ENCODE measurements at places on chromosomes 12 and 14.

DNA sequence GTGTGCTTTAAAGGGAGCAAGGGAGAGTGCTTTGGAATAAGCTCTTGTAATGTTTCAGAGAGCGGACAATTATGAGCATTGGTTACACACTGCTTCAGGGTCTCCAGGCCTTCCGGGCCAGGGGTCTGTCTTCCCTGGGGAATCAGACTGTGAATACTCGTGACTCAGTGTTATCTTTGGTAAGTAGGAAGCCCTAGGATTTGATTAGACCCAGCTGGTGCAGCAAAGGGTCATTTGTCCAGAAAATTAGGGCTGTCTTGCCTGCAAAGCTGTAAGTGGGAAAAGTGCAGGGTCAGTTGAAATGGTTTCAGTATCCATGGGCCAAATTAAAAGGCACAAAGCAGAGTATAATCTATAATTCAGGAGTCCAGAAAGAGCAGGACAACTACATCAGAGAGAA, 475.6 kb downstream of the MED13L start:
- no peak for DNase-seq

DNA sequence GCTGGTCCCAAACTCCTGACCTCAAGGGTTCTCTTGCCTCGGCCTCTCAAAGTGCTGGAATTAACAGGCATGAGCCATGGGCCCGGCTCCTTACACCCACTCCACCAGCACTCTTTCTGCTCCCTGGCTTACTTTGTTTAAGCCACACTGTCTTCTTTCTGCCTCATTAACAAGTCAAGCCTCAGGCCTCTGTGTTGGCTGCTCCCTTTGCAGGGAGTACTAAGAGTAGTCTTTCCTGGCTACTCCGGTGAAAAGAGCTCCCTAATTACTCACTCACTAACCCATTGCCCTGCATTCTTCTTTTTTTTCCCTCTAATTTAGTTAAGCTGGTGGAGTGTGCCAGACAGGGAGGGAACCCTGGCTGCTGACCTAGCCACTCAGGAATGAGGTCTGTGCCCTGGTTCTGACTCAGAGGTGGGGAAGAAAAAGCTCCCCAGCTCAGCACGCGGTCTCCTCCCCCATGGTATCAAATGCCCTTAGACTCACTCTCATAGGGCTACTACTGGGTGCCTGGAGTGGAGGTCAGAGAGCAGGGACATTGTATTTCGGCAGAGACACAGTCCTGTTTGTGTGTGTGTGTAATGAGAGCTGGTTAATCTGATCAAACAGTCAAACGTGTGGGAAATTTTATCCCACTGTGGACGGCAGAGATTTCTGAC, 19.8 kb downstream of the GALNT6 start:
- no peak for DNase-seq

GRCh38 chr14:49934646-49935045, 41.8 kb downstream of the ARF6 start:
- no peak for DNase-seq

GRCh38 chr14:56633544-56633943, 53.9 kb downstream of the TMEM260 start:
- DNase-seq, result no peak

GRCh38 chr12:39619316-39619659, 315 bp downstream of the ABCD2 start:
- DNase-seq, result no peak

- no peak for DNase-seq
Measured at GRCh38 chr14:101226603-101227425, 323.3 kb upstream of the RTL1 start.

DNA sequence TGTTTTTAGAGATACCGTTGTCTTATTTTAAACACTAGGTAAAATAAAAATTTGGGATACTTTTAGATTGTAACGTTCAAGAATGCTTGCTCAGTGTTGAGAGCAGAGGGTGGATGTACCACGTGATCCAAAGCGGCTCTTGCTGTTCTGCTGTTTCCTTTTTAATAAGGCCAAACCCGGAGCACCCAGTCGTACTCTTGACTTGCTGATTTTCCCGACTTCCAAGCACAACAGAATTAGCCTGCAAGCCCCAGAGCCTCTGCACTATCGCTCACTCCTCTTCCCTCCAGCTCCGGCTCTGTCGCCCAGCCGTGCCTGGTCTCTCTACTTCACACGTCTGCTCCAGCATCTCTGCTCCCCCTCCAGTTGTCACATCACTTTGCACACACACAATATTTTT, 77.3 kb downstream of the EMP1 start:
- DNase-seq, result no peak

DNA sequence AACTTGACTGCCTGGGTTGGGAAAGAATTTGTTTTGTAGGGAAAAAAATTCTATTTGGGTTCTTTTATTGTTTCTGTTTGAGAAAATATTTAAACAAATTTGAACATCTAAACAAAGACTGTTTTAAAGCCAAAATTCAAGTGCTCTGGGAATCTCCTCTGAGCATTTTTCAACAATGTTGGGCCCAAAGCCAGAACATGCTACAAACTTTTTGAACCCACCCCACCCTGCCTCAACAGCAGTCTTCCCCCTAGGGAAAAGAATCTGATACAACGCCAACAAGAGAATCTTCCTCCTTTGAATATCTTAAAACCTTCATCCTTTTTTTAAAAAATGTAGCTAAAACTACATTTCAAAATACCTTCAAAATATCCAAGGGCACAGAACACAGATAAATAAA, 20.4 kb upstream of the NID2 start:
- no peak for DNase-seq

DNA sequence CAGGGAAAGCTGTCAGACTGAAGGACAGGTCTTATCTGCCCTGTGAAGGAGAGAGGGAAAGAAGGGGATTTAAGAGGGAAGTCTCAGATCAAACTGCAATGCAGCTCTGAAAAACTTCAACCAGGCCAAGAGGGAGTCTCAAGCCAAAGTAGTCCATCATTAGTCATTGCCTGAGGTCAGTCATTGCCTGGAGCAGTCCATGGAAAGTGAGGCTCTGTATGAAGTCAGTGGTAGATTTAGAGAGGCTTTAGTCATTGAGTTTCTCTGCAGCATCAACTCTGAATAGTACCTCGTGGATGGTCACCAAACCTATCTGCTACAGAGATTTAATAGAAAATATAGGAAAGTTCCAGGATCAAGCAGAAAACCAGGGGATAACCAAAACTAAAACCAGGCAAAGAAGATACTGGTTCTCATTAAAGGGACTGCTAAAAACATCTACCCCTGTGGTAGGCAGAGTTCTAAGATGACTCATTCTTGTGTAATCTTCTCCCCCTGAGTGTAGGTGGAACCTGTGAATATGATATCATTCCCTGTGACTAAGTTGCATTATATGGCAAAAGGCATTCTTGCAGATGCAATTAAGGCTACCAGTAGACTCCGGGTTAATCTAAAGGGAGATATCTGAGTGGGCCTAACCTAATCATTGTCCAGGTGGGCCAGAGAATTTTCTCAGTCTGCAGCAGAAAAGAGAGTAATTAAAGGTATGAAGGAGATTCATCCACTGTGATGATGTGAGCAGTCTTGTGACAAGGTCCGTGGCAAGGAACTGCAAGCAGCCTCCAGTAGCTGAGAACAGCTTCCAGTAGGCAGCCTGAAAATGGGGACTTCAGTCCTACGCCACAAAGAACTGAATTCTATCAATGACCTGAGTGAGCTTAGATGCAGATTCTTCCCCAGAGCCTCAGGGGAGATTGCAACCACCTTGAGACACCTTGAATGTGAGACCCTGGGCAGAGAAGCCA, 123.1 kb downstream of the GALC start:
- no peak for DNase-seq

DNA sequence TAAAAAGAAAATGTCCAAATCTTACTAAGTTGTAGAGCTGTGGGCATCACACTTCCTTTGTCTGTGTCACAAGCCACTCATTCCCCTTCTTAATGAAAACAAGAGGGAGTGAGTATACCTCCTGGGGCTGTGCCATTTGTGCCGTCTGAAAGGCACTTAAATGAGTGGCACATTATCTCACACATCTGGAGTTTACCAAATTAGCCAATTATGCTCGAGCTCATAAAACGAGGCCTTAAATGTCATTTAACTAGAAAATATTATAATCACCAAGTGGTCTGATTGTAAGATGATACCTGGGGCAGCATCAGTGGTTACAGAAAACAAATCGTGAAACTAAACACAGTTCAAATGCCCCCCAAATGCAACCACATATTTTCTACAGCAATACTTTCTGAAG, 146.1 kb downstream of the PAX9 start:
- no peak for DNase-seq

GRCh38 chr12:112792301-112792700, 753 bp downstream of the RPH3A start:
- DNase-seq, result no peak

DNA sequence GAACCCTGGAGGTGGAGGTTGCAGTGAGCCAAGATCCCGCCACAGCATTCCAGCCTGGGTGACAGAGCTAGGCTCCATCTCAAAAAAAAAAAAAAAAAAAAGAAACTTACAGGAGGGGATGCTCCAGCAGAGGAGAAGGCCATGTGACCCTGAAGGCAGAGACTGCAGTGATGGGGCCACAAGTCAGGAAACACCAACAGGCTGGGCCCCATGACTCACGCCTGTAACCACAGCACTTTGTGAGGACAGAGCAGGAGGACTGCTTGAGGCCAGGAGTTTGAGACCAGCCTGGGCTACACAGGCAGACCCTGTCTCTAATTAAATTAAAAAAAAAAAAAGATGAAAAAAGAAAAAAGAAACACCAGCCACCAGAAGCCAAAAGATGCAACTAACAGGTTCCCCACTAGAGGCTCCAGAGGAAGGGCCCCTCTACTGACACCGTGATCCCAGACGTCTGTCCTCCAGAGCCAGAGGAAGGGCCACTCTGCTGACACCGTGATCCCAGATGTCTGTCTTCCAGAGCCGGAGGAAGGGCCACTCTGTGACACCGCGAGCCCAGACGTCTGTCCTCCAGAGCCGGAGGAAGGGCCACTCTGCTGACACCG, 9.1 kb upstream of the GLT1D1 start:
- DNase-seq, result no peak

GRCh38 chr12:100718187-100718586, 76.4 kb upstream of the ANO4 start:
- no peak for DNase-seq

GRCh38 chr12:50211392-50212070, 44.4 kb upstream of the CERS5 start:
- no peak for DNase-seq

DNA sequence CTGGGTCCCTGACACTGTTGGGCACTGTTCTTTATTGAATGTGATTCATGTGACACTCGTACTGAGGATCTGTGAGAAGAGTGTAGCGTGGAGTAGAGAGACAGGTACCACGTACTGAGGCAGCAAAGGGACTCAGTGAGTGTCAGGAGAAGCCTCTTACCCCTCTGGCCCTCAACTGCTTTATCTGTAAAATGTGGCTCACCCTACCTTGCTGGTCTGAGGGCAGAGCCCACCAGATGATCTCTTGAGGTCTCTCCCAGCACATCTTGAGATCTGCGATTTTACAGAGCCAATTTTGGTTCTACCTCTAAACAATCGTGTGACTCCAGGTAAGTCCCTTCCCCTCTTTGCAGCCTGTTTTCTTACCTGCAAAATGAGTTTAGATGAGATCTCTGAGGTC, 3.1 kb downstream of the CEBPE start:
- no peak for DNase-seq

DNA sequence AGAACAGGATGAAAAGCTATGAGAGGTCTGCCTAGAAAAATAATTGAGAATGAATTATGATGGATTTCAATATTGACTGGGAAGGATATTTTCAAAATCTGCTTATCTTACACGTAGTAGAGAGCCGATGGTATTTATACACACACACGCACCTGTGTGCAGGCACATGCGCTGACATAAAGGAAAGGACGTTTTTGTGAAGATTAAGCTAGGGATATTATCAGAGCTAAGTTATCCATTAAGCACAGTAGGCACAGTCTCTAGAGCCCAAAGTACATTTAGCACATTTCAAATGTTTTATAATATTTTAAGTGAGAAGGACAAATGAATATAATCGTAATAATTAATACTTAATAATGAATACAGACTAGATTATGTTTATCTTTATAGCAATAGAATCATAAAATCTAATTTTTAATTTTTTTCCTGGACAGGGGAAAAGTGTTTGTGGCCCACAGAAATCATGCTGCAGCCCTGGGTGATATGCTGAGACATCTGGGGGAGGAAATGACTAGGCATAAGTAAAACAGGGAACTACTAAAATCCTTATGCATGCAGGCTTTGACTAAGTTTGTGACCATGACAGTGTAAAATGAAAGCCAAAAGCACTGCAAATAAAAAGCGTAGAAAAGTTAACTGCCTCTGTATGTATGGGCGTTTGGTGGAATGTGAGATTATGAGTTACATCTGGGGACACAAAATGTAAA, 146.1 kb downstream of the KITLG start:
- no peak for DNase-seq

- no peak for DNase-seq
Measured at GRCh38 chr14:61434311-61434710, 112.9 kb downstream of the PRKCH start.

DNA sequence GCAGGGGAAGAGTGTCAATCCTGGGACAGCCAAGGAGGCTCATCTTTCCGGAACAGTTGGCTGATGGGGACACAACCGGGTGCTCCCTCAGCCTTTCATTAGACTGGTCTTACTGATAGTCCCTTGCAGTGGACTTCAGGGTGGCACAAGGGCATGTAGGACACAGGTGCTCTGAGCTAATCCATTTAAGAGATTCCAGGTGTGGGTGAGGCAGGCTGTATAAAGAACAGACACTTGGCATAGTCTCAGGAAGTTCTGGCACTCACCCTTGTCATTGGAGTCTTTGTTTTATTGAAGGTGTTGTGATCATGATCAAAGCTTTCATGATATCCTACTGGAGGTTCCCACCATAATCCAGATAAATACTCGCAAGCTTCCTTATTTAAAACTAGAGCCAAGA, 341.6 kb downstream of the EMP1 start:
- DNase-seq, result no peak

GRCh38 chr12:22048351-22049041, 2.5 kb downstream of the CMAS start:
- DNase-seq, result no peak

GRCh38 chr14:34247605-34248004, 214.4 kb downstream of the SPTSSA start:
- no peak for DNase-seq

All from HuH-7 (cell line).